NCI-H69 (cell line): ENCODE measurements at places on chromosomes 4 and X.

- peak; percentile 11 for DNase-seq
Observed at GRCh38 chr4:95510145-95510544, 38.6 kb downstream of the UNC5C start.

- no peak for DNase-seq
Observed at GRCh38 chrX:103276581-103277002, at the start of gene TCEAL5. TCEAL5 (minus strand) TSS chrX:103276750; CDS start chrX:103274563, 2,187 bp downstream.

GRCh38 chrX:39409246-39409917, 608.1 kb downstream of the MID1IP1 start:
- DNase-seq: peak; percentile 60

DNA sequence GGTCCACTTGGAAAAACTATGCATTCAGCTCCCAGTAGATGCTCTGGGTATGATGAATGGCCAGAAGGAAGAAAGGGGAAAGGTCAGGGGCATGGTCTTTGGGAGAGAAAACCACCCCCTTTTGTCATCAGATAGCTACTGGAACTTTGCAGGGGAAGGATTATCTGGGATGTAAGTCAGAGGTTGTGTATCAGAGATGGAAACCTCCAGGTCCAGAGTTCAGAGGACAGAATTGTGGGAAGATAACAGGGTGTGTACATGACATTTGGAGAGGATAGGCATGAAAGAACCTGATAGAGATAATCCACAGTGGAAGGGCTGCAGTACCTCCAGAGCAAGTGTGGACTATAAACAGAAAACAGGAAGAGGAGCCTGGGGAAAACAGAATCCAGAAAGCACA, 262.7 kb downstream of the SPRY1 start:
- DNase-seq: no peak

DNA sequence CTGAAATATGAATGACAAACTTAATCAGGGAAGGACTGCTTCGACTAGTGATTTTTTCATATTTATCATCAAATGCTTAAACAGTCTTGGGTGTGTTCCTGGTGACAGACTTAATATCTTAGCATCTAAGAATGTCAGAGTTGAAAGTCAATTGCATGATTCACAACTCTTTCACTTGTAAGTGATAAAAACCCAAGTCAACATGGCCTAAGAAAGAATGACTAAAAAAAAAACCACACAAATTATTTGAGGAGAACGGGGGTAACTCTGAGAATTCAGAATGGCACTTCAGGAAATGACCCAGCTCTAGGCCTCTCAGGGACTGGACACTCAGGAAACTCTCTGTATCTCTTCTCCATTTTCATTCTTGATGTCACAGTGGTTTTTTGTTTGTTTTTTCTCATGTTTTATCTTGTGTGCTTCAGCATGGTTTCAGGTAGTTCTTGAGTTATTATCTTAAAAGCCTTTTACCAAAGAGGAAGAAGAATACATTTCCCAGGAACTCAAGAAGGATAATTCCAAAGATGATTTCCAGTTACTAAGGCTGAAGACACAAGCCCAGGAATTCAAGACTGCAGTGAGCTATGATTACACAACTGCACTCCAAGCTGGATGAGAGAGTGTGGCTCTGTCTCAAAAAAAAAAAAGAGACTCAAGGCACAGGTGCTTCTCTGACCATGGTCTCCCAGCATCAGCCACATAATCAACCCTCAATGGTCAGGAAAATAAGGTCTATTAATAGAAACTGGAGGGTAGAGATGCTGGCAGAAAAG, 1697.8 kb upstream of the IGFBP7 start:
- no peak for DNase-seq

DNA sequence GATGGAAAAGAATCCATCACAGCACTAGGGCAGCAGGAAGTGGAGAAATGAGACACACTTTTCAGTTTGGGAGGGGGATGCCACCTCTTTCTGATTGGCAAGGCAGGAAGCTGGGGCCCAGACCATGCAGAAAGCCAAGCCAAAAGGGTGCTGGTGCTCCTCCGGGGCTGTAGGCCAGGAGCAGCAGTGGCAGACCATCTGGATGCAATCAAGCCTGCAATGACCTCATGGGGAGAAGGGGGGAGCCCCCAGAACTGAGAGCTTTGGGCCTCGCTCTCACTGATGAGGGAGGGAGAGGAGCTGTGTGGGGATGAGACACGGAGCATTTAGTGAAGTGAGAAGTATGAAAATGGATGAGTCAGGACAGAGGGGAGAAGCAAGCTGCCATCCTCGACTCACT, 141.3 kb upstream of the NALF2 start:
- peak; percentile 22 for DNase-seq

DNA sequence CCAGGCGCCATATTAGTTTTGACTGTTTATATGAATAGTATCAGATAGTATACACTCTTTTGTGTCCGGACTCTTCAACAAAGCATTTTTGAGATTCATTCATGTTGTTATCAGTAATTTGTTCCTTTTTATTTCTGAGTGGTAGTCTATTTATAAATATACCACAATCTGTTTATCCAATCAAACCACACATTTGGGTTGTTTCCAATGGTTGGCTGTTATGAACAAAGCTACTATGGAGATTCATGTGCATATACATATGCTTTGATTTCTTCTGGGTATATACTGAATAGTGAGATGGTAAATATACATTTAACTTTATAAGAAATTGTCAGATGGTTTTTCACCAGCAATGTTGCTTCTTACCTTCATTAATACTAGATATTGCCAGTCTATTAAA, 36.8 kb upstream of the TAPT1 start:
- no peak for DNase-seq

DNA sequence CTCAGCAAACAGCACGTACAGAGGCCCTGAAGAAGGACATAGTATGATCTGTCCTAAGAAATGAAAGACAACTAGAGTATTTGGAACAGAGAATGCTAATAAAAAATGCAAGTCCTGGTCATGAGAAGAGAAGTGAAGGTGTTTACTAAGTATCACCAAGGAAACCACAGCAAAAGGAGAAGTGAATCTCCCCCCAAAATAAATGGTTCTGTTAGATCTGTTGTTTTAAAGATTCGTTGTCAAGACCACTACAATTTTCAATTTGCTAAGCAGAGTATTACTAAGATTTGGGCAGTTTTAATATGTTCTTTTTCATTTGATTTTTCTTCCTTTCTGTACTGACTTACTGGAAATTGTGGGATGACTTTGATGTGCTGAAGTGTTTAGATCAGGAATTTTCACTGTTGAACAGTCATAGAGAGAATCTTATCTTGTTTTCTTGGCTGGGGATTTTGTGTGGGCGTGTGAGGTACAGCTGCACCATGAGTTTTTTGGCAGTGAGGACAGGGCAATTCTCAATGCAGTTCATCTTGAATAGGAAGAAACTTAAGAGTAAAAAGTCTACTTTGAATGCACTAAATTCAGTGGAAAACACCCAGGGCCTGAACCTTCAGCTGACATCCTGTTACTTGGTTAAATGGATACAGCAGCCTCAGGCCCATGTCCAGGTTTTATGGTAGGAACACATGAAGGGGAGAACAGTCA, 132.2 kb downstream of the STIM2 start:
- DNase-seq: no peak

- no peak for DNase-seq
Observed at GRCh38 chrX:53044995-53045394, 3.6 kb upstream of the GPR173 start.

GRCh38 chrX:108582151-108582550, 142.5 kb downstream of the COL4A5 start:
- peak; percentile 57 for DNase-seq

- DNase-seq: peak; percentile 42
Observed at GRCh38 chrX:13078739-13079444, 34.5 kb upstream of the FAM9C start.

DNA sequence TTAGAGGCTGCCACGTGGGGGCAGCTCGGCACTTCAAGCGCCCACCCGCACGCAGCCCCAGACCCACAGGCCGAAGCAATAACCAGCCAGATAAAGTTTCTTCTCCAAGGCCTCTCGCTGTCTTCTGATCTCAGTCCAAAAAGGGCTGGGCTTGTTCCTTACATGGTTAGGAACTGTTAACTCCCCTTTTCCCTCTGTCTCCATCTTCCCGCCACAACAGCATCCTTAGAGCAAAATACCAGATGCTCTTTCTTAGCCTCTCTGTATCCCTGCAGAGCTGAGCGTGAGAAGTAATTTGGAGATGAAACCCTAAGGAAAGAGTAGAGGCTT, 23.4 kb upstream of the KIAA1210 start:
- DNase-seq: no peak

GRCh38 chr4:151766691-151767090, 5.9 kb upstream of the GATB start:
- DNase-seq: peak; percentile 2

GRCh38 chr4:11367371-11367770, 61.3 kb downstream of the HS3ST1 start:
- peak; percentile 87 for DNase-seq

- peak; percentile 20 for DNase-seq
Observed at GRCh38 chr4:73869130-73870055, at the start of gene CXCL1. CXCL1 (plus strand) TSS chr4:73869393; CDS start chr4:73869471, 78 bp downstream.

- DNase-seq: peak; percentile 63
Observed at GRCh38 chr4:69776696-69777095, 16.3 kb upstream of the SULT1B1 start.

GRCh38 chr4:148574911-148575310, 132.7 kb upstream of the NR3C2 start:
- DNase-seq: no peak

DNA sequence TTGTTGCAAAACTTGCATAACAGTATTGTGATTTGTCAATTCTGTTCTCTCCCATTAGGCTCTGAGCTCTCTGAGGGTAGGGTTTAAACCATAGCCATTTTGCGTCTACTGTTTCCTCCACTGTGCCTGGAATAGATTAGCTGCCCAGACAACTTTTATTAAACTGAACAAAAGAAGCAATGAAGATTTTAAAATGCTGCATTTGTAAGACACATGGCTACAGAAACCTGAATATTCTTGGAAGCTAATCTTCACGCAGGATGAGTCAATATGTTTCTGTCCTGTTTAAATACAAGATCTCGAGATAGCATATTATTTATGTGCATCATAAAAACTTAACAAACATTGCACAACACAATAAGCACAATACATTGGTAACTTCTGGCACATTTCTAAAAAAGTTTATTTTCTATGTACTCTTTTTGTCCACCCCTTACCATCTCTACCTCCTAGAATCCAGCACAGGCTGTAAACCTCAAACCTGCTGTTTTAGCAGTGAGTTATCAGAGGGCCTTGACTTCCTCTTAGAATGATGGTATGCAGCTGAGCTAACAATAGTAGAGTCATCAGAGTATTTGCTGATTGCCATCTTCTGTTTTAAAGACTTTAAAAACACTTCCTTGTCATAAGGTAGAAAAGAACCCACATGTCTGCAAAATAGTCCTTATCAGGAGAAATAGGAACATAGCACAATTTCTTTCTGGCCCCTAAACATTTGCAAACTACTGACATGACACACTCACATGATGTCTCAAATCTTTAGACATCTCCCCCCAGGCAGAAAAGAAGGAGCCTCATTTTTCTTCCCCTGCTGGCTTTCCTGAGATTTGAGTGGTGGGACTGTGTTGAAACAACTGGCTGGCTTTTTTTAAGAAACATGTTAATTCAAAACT, 10.6 kb upstream of the CCNG2 start:
- DNase-seq: peak; percentile 7

- no peak for DNase-seq
Observed at GRCh38 chrX:122813876-122814275, 370.2 kb upstream of the GRIA3 start.

- no peak for DNase-seq
Observed at GRCh38 chrX:137352101-137352660, 213.7 kb upstream of the ZIC3 start.

DNA sequence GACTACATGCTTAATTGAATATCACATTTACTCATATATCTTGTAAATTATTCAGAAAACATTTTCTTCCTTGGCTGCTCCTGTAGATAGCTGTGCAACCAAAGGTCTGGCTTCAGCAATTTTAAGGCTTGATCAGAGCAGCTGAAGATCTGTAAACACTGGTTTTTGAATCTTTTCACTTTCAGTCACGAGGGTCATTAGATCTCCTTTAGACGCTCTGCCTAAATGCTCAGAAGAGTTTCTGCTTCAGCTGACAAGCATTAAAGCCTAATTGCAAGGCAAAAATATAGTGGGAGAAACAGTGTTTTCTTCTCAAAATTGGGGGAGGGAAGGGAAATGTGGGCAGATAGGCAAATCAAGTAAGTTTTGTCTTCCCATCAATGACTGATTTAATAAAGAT, 25.7 kb downstream of the TRPC5 start:
- peak; percentile 9 for DNase-seq

DNA sequence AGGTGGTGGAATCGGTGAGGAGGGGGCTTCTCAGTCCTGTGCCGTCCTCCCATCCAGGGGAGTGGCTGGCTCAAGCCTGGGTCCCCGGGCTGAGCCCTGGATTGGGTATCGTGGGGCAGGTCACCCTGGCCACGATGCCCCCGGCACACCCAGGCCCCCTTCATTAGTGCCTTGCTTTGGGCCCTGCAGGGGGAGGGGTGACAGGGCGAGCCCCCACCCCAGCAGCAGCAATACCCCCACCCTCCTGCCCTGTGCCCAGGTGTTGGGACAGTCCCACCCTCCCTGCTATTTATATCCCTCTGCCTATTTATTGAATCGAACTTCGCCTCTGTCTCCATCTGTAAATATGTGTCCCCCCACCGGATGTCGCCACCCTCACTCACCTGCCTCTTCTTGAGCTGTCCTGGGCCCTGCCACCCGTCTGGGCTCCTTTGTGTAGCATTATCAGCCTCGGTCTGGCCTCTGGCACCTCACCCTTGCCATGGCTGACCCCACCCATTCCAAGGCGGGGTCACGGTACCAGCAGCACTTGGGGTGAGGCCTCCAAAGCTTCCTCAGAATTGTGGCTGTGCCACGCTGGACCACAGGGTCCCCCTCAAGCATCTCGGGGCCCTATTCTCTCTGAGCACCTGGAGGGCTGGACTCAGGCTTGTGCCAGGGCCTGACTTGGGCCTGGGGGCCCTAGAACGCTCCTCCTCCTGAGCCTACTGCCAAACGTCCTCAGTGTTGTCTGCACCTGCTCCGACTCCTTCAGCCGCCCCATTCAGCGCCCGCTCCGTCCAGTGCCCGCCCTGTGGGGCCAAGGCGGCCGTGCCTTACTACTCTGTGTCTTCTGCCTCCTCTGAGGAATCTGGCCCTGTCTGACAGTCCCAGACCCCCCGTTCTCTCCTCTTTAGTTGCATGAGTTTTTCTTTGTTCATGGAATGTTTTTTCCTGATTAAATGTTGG, 6.1 kb downstream of the LAGE3 start:
- no peak for DNase-seq

DNA sequence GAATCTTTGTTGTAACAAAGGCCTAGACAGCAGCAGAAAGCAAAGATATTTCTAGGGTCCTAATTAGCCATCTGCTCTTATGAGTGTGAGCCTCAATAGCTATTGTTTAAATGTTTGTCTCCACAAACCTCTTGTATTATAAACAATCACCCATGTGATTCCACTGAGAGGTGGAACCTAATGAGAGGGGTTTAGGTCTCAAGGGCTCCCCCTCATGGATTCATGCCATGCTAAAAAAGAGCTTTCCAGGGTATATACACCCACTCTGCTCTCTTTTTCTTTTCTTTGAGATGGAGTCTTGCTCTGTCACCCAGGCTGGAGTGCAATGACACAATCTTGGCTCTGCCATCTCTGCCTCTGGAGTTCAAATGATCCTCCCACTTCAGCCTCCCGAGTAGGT, 42.1 kb downstream of the TRIM61 start:
- peak; percentile 80 for DNase-seq
